ENCODE measurements at places on chromosomes 2 and 18.

DNA sequence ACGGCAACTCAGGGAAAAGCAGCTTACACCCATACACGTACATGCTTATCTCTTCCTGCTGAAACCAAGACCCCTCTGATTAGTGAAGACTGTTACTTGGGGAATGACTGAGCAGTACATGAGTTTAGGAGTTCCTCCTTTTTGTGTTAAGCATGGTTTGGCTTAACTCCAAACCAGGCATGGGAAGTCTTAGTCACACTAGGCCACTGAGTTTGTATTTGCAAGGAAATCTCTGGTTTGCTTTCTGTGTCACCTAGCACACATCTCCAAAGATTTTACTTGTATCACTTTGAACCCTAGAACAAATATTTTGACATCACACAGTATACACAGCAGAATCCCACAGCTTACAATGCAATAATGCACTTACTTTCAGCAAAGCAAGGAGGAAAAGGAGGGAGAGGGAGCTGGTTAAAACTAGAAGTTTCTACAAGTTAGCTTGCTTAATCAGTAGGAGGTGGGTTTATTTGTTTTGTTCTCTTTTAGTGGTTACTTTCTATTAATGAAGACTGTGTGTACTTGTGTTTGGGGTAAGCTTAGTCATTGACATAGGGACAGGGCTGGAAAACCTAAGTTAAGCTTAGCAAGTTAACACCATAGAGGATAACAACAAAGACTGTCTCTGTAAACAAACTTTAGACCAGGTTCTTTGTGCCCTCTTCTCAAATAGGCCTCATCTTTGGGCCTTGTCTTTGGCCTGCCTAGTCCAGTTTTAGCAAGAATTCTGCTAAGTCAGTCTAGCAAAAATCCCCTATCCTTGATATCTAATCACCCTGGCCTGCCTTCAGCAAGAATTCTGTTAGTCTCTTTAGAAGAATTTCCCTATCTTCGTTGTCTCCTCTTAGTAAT, 219.4 kb downstream of the MREG start:
- peak; percentile 8 for DNase-seq

GRCh38 chr2:42618116-42618515, 49.7 kb downstream of the MTA3 start:
- no peak for DNase-seq

DNA sequence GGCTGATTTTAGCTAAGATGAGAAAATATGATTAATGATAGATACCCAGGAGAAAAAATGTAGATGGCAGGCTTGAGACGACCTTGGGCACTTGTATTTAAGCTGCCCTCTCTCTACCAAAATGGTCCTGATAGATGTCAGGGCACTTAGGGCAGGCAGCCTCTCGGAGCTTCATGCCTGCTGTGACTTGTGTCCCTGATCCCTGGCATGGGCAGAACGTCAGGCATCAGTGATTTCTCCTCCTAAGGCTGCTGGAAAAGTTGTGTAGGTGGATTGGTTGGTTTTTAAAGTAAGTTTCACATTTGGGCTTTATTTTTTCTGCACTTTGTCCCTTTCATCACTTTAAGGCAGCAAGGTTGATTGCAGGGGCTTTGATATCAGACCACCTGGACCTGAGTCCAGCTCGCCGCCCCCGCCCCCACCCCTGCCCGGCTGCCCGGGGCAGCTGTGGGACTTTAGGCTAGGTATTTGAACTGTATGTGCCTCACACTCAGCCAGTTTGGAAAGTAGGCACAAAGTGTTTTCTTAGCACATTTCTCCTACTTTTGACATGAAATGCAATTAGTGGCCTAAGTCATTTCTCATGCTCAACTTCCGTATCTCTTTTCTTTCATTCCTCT, 35.0 kb upstream of the SCLY start:
- no peak for DNase-seq

DNA sequence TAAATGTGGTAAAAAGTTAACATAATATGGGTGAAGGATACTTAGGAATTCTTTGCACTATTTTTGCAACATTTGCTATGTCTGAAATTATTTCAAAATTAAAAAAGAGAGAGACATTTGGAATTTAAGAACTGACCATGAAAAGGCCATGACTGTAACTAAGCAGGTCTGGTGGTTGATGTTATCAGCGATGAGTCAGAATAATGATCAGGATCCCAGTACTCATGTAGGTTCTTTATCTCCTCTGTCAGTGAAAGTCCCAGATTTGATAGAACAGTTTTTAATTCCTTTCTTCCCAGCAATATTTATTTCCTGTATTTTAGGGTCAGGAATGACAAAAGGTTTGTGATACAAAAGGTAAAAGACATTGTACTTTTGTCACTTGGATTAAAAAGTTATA, 242.4 kb upstream of the ZNF521 start:
- no peak for DNase-seq

DNA sequence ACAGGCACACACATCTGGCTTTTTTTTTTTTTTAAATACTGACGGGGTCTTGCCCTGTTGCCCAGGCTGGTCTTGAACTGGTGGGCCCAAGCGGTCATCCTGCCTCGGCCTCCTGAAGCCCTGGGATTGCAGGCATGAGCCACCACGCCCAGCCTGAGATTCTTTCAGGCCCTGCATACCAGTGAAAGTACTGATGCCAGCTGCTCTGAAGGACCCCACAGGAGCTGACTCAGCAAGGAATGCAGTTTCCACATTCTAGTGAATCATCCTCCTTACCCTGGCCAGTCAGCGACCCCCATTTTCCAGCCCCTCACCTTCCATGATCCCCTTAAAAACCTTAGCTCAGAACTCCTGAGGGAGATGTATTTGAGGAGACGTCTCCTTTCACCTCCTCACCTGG, 5.8 kb upstream of the DTYMK start:
- DNase-seq = no peak

- no peak for DNase-seq
These were observed 71.3 kb upstream of the PID1 start for GRCh38 chr2:229342376-229342775.

DNA sequence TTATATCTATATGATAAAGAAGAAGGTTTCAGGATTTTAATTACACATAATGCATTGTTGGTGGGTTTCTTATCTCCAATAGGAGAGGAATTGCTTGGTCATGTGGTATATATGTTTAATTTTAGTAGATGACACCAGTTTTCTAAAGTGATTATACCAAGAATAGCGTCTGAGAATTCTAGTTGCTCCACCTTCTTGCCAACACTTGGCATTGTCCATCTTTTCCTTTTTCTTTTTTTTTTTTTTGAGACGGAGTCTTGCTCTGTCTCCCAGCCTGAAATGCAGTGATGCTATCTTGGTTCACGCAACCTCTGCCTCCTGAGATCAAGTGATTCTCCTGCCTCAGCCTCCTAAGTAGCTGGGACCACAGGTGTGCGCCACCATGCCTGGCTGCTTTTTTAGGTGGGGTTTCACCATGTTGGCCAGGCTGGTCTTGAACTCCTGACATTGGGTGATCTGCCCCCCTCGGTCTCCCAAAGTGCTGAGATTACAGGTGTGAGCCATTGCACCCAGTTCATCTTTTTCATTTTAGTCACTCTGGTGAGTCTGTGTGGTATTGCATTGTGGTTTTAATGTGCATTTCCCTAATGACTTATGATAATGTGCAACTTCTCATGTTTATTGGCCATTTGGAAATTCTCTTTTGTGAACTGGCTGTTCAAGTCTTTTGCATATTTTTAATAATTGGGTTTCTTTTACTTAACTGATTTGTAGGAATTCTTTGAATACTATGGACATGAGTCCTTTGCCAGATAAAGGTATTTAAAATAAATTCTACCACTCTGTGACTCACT, 37.3 kb upstream of the ZNF512 start:
- no peak for DNase-seq

DNA sequence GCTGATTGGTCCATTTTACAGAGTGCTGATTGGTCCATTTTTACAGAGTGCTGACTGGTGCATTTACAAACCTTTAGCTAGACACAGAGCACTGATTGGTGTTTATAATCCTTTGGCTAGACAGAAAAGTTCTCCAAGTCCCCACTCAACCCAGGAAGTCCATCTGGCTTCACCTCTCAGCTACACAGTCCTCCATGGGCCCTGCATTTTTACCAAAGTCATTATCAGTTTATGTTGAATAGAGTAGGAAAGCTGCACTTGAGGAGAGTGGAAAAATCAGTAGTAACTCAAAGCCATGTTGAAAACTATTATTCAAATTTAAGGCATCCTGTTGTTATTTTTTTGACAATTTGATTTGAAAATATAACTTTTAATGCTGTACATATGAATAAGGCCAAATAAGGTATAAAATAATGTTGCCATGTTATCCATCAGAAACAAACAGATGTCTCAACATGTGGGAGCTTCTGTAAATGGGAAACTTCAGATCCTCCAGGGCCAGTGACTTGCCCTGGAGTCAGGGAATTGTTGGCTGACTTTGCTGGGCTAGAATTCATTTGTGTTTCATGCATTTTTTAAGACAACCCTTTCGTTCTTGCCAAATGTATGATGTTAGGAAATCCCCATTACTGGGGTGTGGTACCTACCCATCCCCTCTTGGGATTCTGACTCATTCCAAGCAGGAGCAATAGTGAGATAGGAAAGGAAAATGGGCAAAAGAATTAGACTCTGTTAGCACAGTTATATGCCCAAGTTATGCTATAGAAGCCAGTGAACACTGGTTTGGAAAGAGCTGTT, 37.8 kb upstream of the CCDC195 start:
- DNase-seq = no peak

DNA sequence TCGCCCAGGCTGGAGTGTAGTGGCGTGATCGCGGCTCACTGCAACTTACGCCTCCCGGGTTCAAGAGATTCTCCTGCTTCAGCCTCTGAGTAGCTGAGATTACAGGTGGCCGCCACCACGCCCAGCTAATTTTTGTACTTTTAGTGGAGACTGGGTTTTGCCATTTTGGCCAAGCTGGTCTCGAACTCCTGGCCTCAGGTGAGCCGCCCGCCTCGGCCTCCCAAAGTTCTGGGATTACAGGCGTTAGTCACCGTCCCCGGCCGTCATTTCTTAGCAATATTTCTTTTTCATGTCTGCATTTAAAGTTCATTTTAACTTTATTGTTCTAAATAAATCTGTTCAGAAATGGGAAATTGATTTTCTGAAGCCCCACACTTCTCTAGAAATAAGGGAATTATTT, 597.3 kb upstream of the DDX18 start:
- DNase-seq = no peak

DNA sequence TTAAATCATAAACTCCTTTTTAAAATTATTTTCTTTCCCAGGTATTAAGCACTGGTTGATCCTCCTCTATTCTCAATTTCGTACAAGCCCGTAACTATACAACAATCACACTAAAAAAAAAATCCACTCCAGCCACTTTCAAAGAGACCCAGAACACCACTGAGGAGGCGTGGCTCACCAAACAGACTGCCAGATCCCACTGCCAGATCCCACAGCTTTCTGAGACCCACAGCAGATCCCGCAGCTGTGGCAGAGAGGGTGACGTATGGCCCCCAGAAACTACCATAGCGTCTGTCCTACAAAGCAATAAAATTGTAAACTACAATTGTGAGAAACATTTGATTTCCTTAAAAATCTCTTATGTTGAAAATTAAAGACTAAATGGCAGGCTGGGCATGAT, 230.7 kb upstream of the PXDN start:
- DNase-seq = no peak

GRCh38 chr2:135121016-135121657, 69.0 kb downstream of the RAB3GAP1 start:
- no peak for DNase-seq

- DNase-seq = no peak
These were observed 61.1 kb upstream of the MCFD2 start for GRCh38 chr2:46976556-46977279.

- no peak for DNase-seq
These were observed 51.2 kb downstream of the MBP start for GRCh38 chr18:77081390-77081778.

- DNase-seq = no peak
These were observed 101.5 kb downstream of the ALPK2 start for GRCh38 chr18:58527285-58527951.

GRCh38 chr2:86661333-86661732, 37.7 kb upstream of the RNF103 start:
- no peak for DNase-seq

DNA sequence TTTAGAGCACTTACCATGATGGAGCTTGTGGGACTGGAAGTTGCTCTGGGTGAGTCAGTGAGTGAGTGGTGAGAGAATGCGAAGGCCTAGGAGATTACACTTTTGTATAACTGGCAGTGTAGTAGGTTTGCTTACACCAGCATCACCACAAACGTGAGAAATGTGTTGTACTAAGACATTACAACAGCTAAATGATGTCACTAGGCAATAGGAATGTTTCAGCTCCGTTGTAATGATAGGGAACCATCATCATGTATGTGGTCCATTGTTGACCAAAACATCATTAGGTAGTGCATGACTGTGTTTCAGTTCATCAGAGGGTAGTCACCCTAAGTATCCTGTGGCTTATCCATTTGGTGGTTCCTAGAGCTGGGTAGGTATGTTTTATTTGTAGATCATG, 11.9 kb downstream of the ZNF407 start:
- DNase-seq = no peak

GRCh38 chr18:51107082-51107481, 77.1 kb downstream of the SMAD4 start:
- DNase-seq = no peak

DNA sequence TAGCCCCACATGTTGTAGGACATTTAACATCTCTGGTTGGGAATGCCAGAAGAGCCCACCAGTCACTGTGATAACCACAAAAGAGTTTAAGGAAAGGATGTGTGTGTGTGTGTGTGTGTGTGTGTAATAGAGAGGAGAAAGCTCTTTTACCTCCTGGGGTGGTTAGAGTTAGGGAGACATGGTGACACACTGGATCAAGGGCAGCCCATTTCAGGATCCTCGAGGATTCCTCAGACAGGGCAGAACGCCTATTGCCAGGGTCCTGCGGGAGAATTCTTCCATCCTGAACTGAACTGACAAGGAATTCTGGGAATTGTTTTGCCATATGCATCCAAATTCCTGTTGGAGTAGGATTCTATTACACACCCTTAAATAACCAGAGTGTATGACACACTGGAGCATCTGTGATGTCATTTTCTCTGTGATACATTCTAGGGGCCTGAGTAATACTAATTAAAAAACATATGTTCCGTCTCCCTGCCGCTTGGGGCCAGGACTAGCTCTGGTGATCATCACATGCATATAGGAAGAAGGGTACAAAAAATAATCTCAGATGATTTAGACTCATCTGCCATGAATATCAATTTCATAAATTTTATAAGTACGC, 156.4 kb upstream of the MMADHC start:
- no peak for DNase-seq
